ENCODE measurements at places on chromosomes 2 and 18.

DNA sequence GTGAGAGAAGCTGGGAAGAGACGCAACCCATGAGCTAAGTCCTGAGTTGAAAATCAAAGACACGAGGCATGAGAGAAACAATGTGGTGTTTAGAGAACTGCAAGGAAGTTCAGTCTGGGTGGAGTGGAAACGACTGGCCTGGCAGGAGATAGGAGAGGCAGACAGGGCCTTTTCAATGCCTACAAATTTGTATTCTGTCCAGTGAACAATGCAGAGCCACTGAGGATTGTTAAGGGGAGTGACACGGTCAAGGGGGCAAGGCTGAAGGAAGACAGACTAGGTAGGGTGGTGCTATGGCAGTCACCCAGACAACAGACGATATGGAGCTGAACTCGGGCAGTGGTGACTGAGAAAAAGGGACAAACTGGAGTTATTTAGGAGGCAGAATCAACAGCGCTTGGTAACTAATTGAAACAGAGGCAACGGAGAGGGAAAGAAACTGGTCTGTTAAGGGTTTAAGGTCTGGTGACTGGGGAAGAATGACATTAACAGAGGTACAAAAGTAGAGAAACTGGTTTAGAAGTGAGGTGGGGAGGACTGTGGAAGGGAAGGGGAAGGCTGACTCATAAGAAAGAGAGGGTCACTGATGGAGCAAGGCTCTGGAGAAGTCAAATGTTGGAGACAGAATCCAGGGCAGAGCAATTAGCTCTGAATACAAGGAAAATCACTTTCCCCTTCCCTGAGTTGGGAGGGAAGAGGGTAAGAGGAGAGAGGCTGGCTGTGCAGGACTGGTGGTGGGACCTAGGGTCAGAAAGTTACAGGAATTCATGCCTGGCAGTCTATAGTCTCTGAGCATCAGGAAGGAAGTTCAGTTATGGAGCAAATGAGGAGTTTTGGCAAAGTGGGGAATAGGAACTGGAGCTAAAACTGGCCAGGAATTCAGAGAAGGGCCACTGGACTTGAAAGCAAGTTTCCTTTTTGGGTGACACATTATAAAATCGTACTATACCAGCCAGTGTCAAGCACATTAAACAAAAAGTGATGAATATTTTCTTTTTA, 63.4 kb upstream of the CHRNA1 start:
- DNase-seq, result no peak

DNA sequence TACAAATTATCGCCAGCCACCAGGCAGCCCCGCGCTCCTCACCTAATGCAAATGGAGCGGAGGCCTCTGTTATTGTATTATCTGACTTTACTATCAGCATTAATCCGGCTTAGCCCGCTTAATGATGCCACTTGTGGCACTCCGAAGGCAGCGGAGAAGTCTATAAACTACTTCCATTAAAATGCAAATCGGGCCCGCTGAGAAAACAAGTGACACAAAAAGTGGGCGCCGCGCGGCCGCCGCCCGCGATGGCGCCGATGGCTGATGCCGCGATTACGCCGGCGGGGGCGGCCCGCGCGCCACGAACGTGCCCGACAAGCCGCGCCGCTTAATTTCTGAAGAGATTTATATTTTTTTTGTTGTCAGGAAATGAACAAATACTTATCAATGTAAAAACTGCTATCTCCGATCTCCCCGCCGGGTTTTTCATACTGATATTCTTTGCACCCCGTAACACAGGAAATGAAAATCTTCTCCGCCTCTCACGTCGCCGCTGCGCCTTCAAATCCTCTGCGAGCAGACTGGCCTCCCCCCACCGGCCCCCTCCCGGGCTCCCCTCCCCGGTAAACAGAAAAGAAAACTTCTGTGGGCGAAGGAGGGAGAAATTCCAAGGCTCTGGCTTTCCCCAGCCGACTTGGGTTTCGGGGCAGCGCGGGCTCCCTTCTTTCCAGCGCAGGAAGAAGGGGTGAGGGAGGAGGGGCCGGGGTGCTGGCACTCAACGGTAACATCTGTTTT, 221.8 kb downstream of the INSIG2 start:
- DNase-seq, result peak; percentile 39

- DNase-seq, result no peak
Observed at GRCh38 chr2:111703759-111704158, 180.2 kb downstream of the ANAPC1 start.

DNA sequence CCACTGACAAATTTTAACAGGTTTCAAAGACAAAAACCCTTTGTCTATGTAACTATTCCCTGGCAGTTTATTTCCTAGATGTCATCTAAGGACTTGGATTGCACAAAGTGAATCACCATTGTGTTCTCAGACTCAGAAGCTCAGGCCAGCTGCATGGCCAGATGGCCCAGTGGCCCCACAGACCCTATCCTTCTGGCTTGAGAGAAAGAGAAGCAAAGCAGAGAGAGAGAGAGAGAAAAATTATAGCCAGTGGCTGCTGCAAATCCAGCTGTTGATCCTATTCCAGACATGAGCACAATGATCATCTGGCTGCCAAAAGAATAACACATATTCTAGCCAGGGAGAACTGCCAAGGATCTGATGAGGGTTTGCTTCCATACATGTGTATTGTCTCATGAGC, 25.8 kb downstream of the CTLA4 start:
- no peak for DNase-seq

DNA sequence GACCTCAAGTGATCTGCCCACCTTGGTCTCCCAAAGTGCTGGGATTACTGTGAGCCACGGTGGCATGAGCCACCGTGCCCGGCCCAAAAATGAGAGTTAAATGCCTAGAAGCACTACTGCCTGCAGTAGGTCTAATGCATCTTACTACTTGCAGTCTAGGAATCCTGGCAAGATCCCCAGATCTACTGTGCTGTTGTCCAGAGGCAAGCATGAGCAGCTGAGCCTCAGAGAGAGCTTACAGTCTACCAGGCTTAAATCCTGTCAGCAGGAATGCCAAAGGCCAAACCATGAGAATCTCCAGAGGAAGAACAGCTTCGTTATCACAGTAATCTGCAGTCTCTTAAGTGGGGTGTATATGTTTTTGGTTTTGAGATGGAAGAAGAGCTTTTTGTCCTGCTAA, 54.4 kb downstream of the XRCC5 start:
- no peak for DNase-seq

DNA sequence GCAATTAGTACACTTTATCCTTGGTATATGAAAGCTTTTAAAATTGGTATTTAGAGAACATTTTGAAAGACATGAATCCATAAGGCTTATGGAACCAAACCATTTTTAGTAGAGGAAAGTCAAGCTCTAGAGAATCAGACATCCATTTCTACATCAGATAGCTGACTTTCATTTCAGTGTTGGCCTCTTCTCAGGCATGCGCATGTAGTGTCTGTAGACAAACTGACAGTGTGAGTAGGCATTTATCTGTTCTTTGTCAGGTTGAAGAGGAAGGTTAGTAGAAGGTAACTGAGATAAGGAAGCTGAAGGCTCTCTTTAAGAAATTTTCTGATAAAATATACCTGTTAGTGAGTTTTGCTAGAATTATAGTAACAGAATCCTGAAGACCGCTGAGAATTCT, 221.9 kb upstream of the SIX3 start:
- no peak for DNase-seq

- DNase-seq, result no peak
Observed at GRCh38 chr2:223538920-223539440, 63.2 kb downstream of the SCG2 start.

- no peak for DNase-seq
Observed at GRCh38 chr18:8960740-8961657, 141.5 kb upstream of the NDUFV2 start.

GRCh38 chr2:120237491-120237902, 14.3 kb upstream of the TMEM185B start:
- DNase-seq, result no peak

- no peak for DNase-seq
Observed at GRCh38 chr18:28594034-28594433, 417.1 kb upstream of the CDH2 start.

Data from stimulated activated CD4-positive, alpha-beta T cell treated with anti-CD3 and anti-CD28 coated beads, Interleukin-1b, Interleukin-23, amount 100 ng/mL, for 24 hours (primary cell).